ENCODE measurements at places on chromosomes 16 and 17. TPM values are rescaled to one million over a fixed set of nuclear protein-coding genes. Genes with fewer than 3 reads are reported as not detected.

GRCh38 chr17:11814655-11815262 is 182.5 kb downstream of the ZNF18 start:
- no peak for DNase-seq

The NPIPB6 gene
- 1.4 TPM for total RNA-seq

- DNase-seq: peak; percentile 57
Observed at GRCh38 chr16:7057458-7057857, 275.2 kb upstream of the RBFOX1 start.

GRCh38 chr16:30619638-30620037 is 9.4 kb upstream of the ZNF689 start:
- no peak for DNase-seq

The KRT33A gene
- total RNA-seq: not detected

- peak; percentile 89 for DNase-seq
Observed at GRCh38 chr17:47785538-47786123, 36.0 kb downstream of the OSBPL7 start.

GRCh38 chr17:3944485-3945388 is 19.5 kb downstream of the ATP2A3 start:
- no peak for DNase-seq

The PPY gene
- total RNA-seq: not detected

GRCh38 chr17:72658675-72659074 is 433.8 kb downstream of the SLC39A11 start:
- no peak for DNase-seq

The TEKT1 gene
- not detected for total RNA-seq

DNA sequence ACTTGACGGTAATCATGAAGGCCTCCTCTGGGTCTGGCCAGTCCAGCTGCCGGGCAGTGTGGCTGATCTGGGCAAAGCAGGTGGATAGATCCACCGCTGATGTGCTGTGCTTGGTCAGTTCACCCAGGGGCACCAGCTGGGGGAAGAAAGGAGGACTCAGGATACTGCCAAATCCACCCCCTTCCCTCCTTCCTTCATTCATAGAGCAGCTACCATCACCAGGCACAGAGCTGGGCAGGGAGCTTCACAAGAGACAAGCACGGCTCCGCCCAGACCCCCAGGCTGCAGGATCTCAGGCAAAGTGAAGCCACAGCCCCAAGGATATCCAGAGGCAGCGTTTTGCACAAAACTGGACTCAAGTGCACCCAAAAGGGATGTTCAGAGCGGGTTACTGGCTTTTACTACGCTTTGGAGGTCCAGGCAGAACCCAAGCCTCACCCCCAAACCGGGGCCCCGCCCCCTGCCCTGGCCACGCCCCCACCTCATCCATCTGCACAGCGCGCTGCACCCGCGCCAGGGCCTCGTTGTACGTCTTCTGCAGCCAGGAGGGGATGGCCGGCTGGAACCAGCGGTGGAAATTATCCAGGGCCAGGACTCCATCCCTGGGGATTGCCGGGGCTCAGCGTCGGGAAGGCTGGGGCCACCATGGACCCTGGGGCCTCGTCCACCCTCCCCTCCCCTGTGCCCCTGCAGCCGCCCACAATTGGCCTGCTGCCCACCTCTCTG is 9.1 kb downstream of the UNC13D start:
- no peak for DNase-seq

The HOXB1 gene
- not detected for total RNA-seq

DNA sequence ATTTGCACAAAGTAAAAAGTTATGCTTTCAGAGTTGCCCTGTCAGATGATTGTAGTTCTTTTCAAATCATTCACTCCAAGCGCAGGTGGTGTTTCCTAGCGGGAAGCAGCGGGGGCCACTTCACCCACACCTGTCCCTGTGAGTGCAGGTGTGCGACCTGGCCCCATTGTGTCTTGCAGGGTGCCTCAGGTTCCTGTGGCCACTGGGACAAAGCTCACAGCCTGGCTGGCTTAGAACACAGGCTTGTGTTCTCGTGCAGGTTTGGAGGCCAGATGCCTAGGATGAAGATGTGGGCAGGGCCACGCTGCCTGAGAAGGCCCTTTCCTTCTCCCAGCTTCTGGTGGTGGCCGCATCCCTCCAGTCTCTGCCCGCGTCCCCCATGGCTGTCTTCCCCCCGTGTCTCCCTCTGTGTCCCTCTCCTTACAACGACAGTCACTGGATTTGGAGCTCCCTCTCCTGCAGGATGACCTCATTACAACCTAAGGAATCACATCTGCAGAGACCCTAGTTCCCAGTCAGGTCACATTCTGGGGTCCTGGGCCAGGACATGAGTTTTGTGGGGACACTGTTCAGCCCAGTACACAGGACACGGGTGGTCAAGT is 90.5 kb downstream of the NPIPB11 start:
- DNase-seq: no peak

The NPIPA3 gene
- not detected for total RNA-seq

DNA sequence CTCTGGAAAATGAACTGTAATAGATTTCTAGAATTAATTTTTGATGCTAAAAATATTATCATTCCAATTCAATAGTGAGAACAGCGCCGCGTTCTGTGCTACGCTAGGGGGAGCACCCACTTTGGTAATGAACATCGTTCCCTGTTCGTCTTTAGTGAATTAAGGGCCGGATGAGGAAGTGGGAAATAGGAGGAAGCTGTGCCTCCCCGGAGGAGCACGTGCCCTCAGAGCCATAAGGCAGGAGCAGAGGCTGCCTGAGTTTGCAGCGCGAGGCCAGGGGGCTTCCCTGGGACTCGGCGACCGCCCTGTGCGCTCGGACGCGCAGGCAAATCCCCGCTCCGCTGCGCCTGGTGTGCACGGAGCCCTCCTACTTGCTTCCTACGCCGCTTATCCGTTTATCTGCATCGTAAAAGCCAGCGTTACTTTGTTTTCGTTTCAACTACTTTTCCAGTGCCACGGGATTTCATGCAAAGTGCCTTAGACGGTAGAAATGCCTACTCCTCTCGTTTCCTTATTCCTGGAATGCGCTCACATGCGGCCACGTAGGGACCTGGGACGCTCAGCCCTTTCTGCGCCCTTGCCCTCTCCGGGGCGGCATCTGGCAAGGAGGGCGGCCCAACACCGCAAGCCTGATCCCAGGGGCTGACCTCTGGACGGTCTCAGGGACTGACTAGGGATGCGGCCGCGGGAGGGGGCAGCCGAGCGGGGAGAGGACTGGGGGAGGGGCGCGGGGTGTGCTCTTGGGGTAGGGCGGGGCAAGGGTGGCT is 76.4 kb downstream of the KCNJ12 start:
- no peak for DNase-seq

DNA sequence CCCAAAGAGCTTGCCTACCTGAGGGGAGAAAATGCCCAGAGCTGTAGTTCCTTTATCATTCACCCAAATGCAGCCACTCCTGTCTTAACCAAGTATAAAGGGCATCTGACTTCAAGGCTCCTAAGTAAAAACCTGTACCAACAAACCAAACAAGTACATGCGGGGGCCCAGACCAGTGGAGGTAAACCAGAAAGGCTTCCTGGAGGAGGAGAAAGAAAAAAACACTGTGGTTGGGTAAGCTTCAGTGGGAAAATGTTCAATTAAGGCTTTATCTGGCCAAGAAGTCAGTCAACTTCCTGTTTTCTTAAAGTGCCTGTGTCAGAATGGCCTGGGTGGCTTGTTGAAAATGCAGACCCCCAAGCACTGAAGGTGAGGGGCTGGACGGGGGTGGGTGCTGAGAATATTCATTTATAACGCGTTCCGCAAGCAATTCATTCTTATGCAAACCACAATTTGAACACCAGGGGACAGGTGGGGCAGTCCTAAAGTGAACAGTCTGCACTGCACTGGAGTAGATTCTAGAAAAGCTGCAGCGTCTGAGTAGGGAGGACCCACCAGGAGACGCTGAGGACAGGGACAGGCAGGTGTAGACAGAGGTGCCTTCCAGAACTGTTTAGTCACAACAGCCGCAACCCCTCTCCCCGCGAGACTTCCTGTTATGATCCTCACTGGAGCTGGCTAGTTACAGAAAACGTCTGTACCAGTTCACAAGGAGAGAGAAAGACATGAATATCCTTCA is 467.1 kb downstream of the SOX9 start:
- no peak for DNase-seq

All from Caco-2 (cell line).